Thymus (tissue), 14 donors: ENCODE measurements at places on chromosomes 3 and 15.

DNA sequence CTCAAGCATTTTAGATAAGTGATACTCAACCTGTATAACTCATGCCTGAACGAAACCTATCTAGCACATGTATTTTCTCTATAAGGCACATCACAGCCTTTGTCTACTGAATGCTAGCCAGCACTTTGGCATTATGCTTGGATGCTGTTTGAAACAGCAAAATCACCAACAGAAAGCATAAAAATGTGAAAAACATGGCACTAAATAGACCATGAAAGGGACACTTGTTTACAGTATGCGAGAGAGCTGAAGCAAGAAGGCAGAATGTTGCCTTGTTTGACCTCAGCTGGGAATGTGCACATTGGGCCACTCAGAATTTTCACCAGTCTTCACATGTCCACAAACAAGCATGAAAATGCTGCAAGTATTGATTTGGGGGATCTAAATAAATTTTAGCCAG, 59.5 kb downstream of the MINDY2 start:
- DNase-seq, result no peak

- no peak for DNase-seq
These were observed 36.1 kb downstream of the CRTC3 start for GRCh38 chr15:90565866-90566265.

GRCh38 chr3:111737706-111738086, 121.4 kb upstream of the PHLDB2 start:
- no peak for DNase-seq

GRCh38 chr3:193574488-193575070, 18.4 kb upstream of the OPA1 start:
- no peak for DNase-seq

- DNase-seq, result peak; percentile 23
These were observed 73.3 kb upstream of the UBE2E2 start for GRCh38 chr3:23129817-23130216.

- DNase-seq, result no peak
These were observed 2.5 kb upstream of the GPR176 start for GRCh38 chr15:39922462-39923092.

DNA sequence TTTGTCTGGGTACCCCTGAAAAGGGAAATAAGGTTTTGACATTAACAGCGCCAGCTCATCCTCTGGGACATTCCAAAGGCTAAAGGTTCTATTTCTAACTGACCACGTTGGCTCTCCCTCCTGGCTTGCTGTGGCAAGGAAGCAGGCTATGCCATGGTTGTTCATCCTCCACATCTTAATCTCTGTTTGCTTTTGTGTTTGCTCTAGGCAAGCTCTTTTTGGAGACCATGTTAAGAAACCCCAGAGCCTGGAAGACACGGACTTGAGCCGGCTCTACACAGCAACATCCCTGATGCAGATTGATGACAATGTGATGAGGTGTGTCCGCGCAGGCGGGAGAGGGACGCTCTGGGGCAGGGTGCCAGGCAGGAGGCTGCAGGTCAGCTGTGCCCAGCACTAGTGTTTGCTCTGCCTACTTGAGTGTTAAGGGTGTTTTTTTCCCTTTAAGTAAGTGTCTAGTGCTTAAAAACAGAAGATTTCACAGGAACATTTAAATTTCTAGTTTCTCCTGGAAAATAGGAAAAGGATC, 33.3 kb downstream of the RLBP1 start:
- DNase-seq, result no peak

- DNase-seq, result peak; percentile 73
These were observed 14.8 kb downstream of the TNK2 start for GRCh38 chr3:195893516-195893915.

DNA sequence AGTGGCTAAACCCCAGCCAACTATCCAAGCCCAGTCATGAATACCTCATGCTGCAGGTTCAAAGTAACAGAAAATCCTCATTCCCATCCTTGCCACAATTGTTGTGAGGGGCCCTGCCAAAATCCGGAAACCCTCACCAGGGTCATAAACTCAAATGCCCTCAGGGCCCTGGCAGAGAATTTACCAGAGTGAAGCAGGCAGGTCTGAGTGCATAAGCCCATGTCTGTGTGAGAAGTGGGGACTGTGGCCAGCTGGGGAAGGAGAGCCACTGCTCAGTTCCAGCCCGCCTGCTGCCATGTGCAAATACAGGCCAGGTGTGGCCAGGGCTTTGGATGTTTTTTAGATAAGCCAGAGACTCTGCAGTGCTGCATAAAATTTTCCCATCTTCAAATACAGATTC, 7.0 kb downstream of the CEP152 start:
- no peak for DNase-seq

DNA sequence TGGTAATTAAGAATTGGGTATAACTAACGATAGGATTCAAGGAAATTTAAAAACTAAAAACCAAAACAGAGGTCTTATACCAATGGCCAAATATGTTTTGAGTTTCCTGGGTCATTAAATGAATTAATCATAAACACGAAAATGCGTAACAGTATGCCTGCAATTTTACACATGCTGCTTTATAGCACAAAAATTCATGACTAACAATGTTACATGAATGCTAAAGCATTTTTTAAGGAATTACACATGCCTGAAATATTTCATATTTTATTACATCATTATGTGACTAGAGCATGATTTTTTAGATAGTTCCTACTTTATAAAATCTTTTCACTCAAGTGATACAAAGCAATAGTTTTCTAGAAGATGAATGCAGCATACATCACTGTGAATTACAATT, 74.7 kb downstream of the ZNF148 start:
- DNase-seq, result no peak

DNA sequence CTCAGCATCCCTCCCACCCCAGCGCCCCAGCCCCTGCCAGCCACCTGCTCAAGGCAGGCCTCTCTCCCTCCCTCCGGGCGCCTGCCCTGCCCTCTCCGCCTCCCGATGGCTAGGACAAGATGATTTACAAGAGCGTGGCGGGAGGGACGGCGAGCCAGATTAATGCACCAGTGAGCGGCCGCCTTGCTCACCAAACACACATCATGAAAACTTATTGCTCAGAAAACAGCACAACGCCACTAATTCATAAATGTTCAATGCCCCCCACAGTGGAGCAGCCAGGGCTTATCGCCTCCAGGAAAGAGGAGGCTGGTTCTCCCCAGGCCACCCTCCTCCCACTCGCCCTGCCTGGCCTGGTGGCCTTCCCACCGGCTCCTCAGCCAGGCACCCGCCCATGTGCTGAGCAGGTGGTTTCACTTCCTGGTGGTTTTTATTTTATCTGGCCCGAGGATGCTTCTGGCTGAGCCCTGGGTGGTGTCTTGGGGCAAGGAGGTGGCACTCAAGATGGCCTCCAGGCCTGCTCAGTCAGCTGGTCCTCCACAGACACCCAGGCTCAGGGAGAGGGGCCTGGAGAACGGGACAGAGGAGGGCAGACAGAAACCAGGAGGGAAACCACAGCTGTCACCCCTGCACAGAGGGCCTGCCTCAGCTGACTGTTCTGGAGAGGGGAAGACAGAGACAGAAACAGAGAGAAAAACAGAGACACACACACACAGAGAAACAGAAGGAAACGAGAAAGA, 284.9 kb downstream of the UACA start:
- DNase-seq, result no peak

GRCh38 chr15:45333550-45333949, 44.8 kb downstream of the GATM start:
- DNase-seq, result no peak

- peak; percentile 19 for DNase-seq
These were observed 56.9 kb downstream of the LRCH3 start for GRCh38 chr3:197847866-197848401.

- DNase-seq, result no peak
These were observed 65.0 kb downstream of the THBS1 start for GRCh38 chr15:39645976-39646257.

DNA sequence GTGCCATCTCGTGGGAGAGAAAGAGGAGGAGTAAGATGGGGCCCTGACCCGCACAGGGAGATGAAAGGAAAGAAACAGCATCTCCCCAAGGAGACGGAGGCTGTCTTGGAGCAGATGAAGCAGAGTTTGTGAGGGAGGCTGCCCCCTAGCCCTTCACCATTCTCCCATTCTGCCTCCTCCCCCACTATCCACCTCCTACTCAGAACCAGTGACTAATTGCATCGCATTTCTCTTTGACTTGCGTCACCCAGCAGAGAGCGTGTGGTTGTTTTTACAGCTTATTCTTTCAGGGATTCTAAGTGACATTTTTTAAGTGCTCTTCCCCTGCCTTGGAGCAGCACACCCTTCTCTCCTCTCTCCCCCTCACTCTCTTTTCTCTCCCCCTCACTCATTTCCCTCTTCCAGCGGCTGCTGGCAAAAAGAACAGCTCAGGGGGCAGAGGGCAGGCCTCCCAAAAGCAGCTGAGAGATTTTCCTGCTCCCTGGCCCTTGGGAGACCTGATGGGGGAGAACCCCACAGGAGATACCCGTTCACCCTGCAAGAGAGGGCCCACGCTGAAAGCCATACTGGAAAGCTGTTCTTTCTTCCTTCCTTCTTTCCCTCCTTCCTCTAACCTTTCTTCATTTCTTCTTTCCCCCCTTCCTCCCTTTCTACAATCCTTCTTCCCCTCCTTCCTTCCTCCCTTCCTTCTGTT, 91.8 kb downstream of the MRPL46 start:
- no peak for DNase-seq

DNA sequence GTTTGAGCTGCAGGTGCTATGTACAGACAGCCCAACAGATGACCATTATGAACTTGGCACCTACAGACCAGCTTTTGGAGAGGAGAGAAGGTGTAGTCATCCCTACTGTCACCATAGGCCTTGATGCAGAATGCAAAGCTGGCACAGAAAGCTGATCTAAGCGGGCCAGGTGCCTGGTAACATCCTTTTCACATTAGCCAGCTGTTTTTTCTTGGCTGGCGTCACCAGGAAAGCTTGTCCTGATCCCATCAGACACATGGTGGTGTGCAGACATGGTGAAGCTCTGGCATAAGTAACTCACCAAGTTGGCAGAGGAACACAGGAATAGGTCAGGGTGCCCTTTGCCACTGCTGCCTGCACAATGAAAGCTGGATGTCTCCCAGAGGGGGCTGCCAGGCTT, 97.2 kb upstream of the MB21D2 start:
- DNase-seq, result no peak

DNA sequence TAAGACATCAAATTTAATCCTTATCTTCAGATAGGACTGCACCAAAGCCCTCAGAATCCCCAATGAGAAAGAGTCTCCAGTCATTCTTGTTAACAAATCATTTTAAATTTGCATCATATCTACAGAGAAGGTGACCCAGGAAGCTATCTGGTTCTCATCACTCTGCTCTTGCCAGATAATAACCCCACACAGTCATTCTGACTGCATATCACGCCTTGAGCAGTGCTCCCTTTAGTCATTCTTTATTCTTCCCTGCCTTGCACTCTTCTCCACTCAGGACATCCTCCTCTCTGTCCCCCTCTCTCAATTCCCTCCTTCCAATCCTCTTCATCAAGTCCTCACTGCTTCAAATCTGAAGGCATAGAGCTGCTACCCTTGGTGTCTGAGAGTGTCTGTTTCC, 83.7 kb upstream of the COL6A6 start:
- no peak for DNase-seq

DNA sequence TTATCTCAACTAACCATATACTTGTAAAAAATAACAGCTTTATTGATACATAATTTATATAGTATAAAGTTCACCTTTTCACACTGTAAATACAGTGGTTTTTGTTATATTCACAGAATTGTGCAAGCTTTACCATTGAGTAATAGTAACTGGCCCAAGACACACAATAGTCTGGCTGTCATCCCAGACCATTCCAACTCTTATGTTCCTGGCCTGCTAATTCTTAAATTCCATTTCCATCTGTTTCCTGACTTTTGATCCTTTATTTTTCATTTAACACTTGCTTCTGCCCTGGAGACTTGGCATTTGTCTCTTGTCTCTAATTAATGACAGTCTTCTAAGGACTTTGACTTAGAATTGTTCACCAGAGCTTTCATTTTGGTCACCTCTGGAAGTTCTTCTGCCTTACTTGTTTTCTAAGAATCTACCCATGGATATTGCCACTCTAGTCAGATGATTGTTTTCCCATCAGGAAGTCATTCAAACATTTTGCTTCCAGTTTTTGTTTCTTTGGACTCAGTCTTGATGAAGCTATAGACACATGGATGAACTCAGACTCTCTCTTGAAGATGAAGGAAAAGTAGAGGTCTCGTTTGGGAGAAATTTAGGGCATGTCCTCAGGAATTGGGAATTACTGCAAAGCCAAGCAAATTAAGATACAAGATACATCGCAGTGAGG, 27.2 kb upstream of the PLSCR4 start:
- no peak for DNase-seq

DNA sequence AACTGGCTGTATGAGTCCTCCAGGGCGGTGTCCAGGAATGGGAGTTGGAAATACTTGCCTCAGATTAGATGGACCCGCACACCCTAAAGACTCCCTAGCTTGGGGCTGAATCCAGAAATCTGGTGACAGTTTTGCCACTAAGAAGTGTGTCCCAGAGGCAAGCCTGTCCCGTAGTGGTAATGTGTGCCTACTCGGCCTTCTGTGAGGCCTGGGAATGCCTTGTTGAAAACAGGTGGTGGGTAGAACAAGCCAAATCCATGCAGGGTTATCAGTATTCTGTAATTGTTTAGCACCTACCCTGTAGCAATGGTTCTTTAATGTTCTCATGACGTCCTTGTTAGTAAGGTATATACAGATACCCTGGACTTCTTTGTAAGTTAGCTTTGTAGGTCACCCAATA, 1.6 kb downstream of the C3orf52 start:
- DNase-seq, result no peak

DNA sequence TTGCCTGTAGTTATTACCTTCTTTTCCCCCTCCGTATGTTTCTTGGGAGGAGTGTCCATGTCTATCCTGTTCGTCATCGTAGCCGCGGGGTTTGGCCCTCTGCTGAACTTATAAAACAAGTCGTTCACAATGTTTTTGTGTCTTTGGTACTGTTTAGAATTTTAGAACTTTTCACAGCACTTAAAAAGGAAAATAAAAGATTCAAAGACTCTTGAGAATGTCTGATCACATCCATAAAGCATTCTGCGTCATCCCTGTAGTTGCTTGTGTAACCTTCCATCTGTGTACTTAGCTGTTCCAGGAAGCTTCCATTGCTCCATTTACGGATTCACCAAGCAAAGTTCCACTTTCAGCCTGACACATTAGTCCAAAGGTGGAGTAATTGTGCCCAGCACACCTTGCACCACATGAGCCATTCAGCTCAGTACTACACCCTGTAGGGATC, 677.1 kb upstream of the NR2F2 start:
- no peak for DNase-seq

GRCh38 chr15:56244038-56244810, 545 bp upstream of the RFX7 start:
- DNase-seq, result peak; percentile 45

DNA sequence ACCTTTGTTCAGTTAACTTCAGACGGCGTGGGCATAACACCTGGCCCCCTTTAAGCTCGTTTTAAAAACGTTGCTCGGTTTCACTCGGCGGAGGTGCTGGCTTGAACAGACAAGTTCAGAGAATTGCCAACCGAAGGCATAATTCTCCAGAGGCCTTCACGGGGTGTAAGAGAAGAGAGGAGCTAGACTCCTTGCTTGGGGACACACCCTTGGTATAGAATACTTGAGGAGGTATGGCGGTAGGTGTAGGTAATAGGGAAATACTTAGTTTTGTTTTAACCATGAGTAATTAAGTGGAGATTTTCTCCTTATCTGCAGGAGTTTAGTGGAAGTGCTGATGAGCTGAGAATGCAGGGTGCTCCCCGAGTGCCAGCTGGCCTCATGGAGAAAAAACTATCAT, 921 bp downstream of the FBXL2 start:
- no peak for DNase-seq
